ENCODE measurements at places on chromosomes 16 and 17. TPM values are rescaled to one million over a fixed set of nuclear protein-coding genes. Genes with fewer than 3 reads are reported as not detected.

- H3K36me3 ChIP-seq, result no peaks in the 10 kb centered on the region
- no peak for DNase-seq
- no peaks in the 10 kb centered on the region for H3K27me3 ChIP-seq
Measured at GRCh38 chr17:75824050-75824552, 20.1 kb downstream of the UNC13D start.

- H3K27me3 ChIP-seq, result no peaks in the 10 kb centered on the region
- H3K36me3 ChIP-seq, result no peaks in the 10 kb centered on the region
- DNase-seq, result no peak
- H3K4me1 ChIP-seq, result no peaks in the 10 kb centered on the region
- no peak overlapping the region for H3K27ac ChIP-seq
Measured at GRCh38 chr16:12553191-12553590, 250.5 kb downstream of the CPPED1 start.

GRCh38 chr16:89153848-89154271 is 17.7 kb upstream of the CDH15 start:
- H3K4me1 ChIP-seq, result no peaks in the 10 kb centered on the region
- H3K27ac ChIP-seq, result no peak overlapping the region
- H3K4me3 ChIP-seq, result no peak overlapping the region
- DNase-seq, result no peak

GRCh38 chr17:41439375-41439774 is 1.4 kb downstream of the KRT38 start:
- H3K27me3 ChIP-seq, result peaks cover 3% of the 10 kb centered on the region
- no peak overlapping the region for H3K4me3 ChIP-seq
- no peaks in the 10 kb centered on the region for H3K36me3 ChIP-seq
- DNase-seq, result no peak
- no peaks in the 10 kb centered on the region for H3K4me1 ChIP-seq

DNA sequence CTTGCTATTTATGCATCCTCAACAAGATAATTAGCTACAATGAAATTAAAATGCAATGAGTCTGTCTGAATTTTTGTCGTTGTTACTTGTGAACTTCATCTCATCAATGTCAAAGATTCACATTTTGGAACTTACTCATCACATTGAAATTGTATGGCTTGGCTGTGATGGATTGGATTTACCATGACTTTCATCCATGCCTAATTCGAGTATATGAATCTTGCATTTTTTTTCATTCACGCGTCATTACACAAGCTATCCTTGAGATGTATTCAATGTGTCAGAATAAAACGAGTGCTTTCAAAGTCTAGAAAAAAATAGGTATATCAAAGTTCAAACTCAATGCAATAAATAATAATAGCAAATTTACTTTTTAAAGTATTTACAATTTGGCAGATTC is 265.3 kb downstream of the MAP2K6 start:
- DNase-seq, result no peak
- H3K27me3 ChIP-seq, result no peaks in the 10 kb centered on the region

DNA sequence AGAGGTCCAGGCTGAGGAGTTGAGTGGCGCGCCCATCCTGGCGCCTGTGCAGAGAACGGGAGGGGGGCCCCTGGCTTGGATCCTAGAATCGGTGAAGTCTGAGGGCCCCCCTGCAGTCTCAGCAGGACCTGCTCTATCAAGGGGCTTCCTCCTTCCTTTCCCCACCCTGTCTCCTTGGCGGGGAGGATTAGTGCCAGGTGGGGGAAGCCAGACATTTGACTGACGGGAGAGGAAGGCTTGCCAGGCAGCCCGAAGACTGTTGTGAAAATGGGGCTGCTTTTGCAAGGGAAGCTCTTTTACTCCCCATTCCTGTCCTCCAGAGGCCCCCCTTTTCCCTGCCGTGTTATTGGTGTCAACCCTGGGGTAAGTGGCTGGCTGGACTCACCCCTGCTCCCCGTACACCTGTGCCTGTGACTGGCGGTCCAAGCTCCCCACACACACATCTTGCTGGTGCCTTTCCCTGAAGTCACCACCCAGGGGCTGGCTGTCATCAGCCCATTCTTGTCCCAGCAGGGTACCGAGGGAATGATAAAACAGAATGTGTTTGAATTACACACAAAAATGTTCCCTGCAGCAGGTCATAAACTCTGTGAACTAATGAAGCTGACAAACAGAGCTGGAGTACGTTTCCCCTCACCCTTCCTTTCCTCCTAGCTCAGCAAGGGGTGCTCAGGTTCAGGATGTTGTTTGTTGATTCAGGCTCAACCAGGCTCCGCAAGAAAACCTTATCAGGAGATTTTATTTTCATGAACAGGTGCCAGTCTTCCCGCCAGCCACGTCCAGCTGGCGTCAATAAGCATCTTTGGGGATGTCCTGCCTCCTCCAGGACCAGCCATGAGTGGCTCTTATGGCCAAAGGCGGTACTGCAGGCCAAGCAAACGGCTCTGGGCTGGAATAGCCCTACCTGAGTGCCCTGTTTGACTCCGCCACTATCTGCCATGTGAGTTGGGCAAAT is 4.4 kb upstream of the ARMC7 start:
- H3K27ac ChIP-seq, result no peak overlapping the region
- no peak overlapping the region for H3K4me3 ChIP-seq
- H3K27me3 ChIP-seq, result no peaks in the 10 kb centered on the region
- H3K36me3 ChIP-seq, result peaks cover 1% of the 10 kb centered on the region
- H3K4me1 ChIP-seq, result peaks cover 18% of the 10 kb centered on the region

DNA sequence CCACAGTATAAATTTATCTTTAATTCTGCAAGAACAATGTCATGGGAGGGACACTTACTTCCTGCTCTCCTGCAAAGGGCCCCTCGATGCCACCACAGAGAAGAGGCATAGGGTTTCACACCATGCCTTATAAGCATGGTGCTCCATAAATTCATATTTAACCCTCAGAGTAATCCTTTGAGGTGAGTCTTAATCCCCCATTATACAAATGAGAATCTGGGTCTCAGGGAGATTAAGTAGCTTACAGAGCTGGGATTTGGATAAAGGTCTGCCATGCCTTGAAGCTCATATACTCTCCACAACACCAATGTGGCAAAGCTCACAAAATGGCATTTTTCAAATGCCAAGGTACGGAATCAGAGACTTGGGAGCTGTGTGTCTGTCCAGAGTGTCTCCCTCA is 268.5 kb upstream of the CCL2 start:
- no peak for DNase-seq
- no peaks in the 10 kb centered on the region for H3K27me3 ChIP-seq
- no peaks in the 10 kb centered on the region for H3K36me3 ChIP-seq
- H3K27ac ChIP-seq, result no peak overlapping the region
- no peak overlapping the region for H3K4me3 ChIP-seq
- no peaks in the 10 kb centered on the region for H3K4me1 ChIP-seq

DNA sequence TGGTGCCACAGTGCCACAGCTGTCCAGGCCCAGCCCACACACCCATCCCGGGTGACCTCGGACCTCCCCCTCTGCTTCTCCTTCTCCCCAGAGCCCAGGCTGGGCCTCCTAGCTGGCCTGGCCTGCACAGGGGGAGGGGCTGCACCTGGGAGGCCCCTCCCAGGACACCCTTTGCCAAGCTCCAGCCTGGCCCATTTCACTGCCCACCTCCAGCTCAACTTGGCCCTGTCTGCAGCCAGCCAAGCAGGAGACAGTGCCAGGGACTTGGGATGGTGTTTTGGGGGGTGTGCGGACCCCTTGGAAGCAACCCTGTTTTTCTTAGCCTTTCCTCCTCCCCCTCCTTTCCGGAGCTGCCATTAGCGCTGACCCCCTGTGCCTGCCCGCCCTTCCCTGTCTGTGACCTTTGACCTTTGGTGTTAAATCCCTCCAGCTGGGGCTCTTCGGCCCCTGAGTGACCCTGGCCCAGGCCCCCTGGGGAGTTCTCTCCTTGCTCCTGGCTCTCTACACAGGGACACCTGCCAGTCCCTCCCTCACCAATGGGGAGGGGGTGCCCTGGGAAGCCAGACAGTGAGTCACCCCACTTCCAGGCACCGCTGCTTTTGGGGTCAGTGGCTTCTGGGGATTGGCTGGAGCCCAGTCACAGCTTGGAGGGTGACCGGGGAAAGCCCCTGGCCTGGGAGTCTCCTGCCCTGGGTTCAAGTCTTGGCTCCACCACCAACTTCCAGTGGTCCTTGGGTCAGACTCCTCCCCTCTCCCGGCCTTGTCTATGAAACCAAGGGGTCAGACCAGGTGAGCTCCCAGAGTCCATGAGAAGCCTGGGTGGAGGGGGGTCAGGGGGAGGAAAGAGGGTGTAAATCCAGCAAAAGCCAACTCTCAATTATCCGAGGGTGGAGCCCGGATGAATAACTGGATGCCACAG is 1.9 kb downstream of the GLIS2 start:
- no peak overlapping the region for H3K4me3 ChIP-seq
- peak; percentile 26 for DNase-seq
- no peaks in the 10 kb centered on the region for H3K36me3 ChIP-seq
- H3K27ac ChIP-seq, result peak overlapping the region; percentile 16
- H3K27me3 ChIP-seq, result no peaks in the 10 kb centered on the region

DNA sequence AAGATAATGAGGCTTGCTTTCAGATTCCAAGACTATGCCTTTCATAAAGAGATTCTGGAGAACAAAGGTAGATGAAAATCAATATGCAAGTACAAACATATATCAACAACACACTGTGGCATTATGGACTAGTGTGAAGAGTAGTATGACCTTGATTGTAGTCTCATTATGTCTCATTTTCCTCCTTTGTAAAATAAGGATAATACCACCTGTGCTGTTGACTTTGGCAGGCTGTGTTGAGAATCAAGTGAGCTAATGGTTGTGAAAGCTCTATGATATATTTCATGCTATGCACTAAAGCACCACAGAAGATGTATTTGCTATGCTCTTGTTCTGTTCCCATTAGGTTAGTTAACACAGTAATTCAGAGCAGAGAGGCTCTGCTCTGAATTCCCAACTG is 78.5 kb upstream of the NACA2 start:
- DNase-seq, result no peak
- no peaks in the 10 kb centered on the region for H3K27me3 ChIP-seq
- H3K4me3 ChIP-seq, result no peak overlapping the region
- no peaks in the 10 kb centered on the region for H3K4me1 ChIP-seq
- H3K36me3 ChIP-seq, result no peaks in the 10 kb centered on the region

- H3K27ac ChIP-seq, result no peak overlapping the region
- no peaks in the 10 kb centered on the region for H3K36me3 ChIP-seq
- no peaks in the 10 kb centered on the region for H3K4me1 ChIP-seq
- no peak overlapping the region for H3K4me3 ChIP-seq
- H3K27me3 ChIP-seq, result no peaks in the 10 kb centered on the region
Measured at GRCh38 chr17:143785-144281, 6.5 kb downstream of the SCGB1C2 start.

Gene GUCY2D
- polyA plus RNA-seq, result not detected

Gene KRT20
- not detected for polyA plus RNA-seq

Gene NT5M
- polyA plus RNA-seq, result 1.8 TPM

Gene HSD11B2
- 0.10 TPM for polyA plus RNA-seq

Gene GCGR
- polyA plus RNA-seq, result not detected

Gene TNFRSF17
- not detected for polyA plus RNA-seq

Data from endothelial cell of umbilical vein (primary cell).